ENCODE measurements at places on chromosomes 13 and 19.

GRCh38 chr13:48232420-48233045 is 473 bp upstream of the ITM2B start:
- no peak for DNase-seq

- peak; percentile 90 for DNase-seq
Observed at GRCh38 chr19:12722566-12723380, 959 bp downstream of the TNPO2 start.

- no peak for DNase-seq
Observed at GRCh38 chr19:2495130-2495641, 19.3 kb downstream of the GADD45B start.

DNA sequence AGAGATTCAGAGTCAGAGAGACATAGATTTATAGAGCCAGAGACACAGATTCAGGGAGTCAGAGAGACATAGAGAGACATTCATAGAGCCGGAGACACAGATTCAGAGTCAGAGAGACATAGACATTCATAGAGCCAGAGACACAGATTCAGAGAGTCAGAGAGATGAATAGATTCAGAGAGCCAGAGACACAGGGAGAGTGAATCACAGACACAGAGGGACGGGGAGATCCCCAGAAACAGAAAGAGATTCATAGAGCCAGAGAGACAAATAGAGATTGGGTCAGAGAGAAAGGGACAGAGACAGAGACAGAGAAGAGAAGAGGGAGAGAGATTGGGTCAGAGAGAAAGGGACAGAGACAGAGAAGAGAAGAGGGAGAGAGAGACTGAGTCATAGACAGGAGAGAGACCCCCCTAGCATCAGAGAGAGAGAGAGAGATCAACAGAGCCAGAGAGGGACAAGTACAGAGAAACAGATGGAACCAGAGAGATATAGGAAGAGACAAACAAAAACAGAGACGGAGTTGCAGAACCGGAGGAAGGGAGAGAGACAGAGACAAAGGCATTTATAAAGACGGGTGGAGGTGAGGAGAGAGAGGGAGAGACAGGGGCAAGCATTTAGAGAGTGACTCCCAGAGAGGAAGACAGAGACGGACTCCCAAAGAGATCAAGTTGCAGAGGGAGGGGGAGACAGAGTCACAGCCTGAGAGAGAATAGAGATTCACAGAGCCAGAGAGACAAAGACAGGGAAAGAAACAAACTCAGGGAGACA is 1.1 kb upstream of the PRKCG start:
- DNase-seq, result no peak

- DNase-seq, result no peak
Observed at GRCh38 chr19:6287269-6287885, 7.6 kb upstream of the MLLT1 start.

DNA sequence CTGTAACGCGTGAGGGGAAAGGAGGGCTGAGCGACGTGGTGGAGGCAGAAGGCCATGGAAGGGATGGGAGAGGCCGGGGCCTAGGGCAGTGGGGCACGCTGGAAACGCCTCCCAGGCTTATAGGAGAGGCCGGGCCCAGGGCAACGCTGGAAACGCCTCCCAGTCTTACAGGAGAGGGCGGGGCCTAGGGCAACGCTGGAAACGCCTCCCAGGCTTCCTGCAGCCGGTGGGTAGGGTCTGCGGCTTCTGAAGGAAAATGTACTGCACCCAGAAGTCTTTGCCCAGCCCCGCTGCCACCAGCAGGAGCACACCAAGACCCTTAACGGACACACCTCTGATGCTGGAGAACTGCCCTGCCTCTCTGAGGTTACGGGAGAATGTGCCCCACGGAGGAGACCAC is 9.1 kb downstream of the CACTIN start:
- no peak for DNase-seq
